DMS79 treated with DMSO at 0.1 percent for 48 hours (cell line): ENCODE measurements at places on chromosomes 2 and 18.

GRCh38 chr2:181223234-181223633 is 234.0 kb upstream of the ITGA4 start:
- DNase-seq, result no peak

DNA sequence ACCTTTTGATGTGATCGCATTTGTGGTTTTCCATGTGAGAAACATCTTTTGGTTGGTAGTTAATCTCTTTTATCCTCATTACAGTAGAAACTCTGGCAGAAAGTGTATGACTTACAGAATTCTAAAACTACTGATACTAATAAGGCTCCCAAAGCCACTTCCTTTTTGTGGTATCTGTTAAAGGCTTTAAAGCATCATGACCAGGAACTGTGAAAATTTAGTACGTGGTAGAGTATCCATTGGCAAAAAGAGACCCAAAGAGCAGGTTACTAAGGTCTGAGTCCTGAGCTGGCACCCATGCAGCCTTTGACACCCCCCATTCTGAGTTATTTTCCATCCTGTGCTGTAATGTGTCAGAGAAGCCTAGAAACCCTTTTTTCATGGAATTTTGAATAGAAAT is 94.5 kb downstream of the DPP4 start:
- DNase-seq, result no peak

- DNase-seq, result no peak
Observed at GRCh38 chr18:24616653-24617052, 156.2 kb downstream of the HRH4 start.

- DNase-seq, result no peak
Observed at GRCh38 chr2:239535413-239536144, 134.8 kb upstream of the HDAC4 start.

DNA sequence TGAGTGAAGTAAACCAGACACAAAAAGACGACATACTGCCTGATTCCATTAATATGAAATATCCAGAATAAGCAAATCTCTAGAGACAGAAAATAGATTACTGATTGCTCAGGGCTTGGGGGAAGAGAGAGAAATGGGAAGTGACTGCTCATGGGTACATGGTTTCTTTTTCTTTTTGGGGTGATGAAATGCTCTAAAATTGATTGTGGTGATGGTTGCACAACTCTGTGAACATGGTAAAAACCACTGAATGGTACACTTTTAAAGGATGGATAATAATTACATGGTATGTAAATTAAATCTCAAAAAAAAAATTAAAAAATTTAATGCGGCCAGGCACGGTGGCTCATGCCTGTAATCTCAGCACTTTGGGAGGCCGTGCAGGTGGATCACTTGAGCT is 39.3 kb downstream of the RPL31 start:
- no peak for DNase-seq

DNA sequence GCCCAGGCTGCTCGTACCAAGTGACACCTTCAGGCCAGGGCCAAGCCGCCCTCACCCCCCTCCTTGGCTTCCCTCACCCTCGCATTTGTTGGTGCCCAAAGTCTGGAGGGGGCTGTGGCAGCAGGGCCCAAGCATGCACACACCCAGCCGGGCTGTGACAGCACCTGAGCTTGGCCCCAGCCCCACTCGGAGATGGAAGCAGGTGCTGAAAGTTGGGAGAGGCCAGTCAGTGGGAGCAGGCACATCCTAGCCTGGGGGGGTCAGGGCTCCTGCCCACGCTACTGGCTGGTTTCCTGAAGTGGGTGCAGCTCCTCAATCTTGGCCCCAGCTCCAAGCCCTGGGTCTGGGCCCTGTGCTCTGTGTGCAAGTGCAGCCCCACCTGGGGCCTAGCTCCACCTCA is 228.0 kb downstream of the RDH14 start:
- DNase-seq, result no peak

DNA sequence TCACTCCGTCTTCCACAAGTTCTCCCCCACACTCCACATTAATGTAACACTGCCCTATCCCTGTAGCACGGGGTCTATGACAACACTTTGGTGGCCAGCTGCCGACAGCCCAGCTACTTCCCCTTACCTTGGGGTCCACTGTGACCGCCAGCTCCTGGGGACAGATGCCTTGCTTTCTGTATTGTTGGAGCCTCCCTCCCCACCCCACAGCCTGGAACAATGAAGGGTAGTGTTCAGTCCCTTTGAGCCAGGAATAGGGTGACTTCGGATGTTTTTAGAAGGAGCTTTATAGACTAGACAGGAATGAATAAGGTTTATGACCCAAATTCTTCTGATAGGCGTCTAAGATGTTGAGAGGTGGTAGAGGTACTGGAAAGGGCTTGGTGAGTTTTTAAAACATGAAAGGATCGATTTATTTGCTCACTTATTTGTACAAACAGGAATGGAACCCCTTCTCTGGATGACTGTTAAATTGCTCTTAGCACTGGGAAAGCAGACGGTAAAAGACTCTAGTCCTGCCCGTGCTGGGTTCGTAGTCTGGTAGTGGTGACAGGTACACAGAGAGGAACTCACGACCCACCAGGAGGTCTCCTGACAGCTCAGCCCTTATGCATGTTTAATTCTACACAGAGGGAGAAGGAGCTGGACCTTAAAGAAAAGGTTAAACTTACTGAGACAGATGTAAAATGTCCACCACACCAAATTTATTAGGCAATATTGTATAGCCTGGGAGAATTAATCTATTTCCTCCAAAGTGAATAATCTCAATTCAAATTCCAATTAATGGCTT is 90.9 kb downstream of the MYCN start:
- peak; percentile 62 for DNase-seq

DNA sequence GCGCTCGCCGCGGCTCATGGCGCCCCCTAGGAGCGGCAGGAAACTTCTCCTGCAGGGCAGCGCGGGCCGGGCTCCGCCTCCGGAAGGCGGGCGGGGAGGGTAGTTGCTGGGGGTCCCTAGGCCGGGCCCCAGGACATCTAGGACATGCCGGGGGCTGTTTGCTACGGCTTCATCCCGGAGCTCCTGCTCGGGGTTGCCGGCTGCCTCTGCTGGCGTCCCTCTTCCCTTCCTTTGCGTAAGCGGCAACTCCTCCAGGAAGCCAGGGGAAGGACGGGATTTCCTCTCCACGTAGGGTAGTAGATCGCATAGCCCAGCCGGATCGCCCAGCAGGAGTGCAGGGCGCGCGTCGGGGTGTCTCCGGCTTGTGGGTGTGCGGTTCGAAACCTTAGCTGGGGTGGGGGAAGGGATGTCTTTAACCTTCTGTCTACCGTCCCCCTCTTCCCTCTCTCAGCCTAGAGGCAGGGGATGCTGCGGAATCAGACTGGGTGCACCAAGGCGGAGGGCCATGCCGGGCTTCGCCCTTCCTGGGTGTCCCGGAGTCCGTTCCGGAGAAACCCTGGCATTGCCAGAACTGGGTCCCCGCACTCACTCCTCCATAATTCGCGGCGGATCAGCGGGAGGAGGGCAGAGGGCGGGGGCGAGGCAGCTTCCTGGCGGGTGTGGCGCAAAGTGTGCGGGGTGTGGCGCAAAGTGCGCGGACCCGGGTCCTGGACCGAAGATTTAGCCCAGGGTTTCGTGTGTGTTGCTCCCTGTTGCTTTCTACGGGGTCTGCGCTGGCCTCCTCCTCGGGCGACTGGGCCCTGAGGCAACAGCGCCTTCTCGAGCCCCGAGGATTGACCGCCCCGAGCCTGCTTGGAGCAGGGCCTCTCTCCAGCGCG is 12.2 kb upstream of the SKOR2 start:
- no peak for DNase-seq

- no peak for DNase-seq
Observed at GRCh38 chr18:22334567-22334966, 83.1 kb downstream of the CTAGE1 start.

DNA sequence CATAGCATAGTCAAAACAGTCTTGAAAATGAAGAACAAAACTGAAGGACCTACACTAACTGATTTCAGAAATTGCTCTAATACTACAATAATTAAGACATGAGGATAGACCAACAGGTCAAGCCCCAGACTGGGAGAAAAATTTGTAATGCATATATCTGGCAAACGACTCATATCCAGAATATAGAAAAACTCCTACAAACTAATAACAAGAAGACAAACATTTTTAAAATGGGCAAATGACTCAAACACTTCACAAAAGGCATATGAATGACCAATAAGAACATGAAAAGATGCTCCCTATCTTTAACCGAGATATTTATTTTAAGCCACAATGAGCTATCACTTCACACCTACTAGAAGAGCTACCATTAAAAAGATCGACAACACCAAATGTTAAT is 14.2 kb downstream of the TGFBRAP1 start:
- DNase-seq, result no peak

- DNase-seq, result no peak
Observed at GRCh38 chr2:27323596-27324285, 844 bp upstream of the MPV17 start.

DNA sequence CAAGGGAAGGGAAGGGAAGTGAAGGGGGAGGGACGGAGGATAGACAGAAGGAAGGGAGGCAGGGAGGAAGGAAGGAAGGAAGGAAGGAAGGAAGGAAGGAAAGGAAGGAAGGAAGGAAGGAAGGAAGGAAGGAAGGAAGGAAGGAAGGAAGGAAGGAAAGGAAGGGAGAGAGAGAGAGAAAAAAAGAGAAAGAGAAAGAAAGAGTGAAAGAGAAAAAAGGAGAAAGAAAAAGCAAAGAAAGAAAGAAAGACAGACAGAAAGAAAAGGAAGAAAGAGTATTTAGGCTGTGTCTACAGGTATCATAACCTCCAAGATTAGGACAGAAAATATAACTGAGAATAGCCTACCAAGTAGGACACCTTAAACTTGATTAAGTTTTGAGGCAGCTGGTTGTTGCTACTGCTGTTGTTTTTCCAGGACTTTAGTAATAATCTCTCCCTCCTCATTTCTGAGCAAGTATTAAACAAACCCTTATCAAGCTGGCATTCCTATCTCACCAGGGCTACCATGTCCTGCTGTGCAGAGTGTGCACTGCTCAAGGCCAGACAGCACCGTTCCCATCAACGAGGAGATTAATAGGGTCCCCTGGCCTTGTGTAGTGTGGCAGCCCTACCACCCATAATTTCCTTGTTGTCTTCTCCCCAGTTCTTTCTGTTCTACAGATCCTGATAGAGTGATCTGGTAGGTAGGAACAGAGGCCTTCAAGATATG is 90.5 kb upstream of the FHL2 start:
- no peak for DNase-seq

DNA sequence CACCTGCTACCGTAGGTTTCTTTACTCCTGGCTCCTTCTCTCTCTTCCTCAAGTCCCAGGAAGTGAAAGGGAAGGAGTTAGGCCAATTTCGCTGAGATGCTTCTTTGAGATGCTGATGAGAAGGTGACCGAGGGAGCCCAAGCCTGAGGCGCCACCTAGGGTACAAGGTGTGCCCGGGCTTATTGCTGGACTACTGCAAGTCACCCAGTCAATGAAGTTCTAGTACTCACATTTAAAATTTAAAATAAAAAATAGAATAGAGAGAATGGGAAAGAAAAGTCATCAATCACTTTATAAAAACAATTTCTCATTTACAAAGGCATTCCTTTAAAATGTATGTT is 45.3 kb downstream of the ACAA2 start:
- DNase-seq, result peak; percentile 42

DNA sequence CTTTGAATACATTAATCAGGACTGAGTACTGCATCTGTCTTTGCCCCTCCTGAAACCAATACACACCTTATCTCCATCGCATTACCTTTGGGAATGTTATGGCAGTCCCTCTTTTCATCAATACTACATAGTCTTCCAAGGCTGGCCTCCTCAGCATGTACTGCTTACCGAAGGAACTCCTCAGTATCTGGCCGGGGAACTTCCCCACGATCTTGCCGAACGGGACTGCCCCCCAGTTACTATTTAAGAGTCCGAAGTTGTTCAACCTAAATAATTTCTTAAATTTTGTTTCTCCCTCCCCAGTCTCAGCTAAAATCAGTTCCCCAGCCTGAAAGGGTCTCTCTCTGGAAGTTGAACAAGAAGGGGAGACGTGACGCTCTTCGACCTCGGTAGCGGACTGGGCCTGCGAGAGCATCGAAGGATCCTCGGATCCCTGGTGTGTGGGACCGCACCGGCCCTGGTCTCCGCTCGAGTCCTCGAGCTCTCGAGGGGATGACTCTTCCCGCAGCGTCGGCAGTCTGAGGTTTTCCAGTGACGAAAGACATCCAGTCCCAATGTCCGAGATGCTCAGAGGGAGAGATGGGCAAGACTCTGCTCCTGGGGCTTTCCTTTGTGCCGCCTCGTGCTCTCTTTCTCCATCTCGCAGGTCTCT is 489 bp downstream of the TRMT61B start:
- DNase-seq, result no peak

- DNase-seq, result no peak
Observed at GRCh38 chr2:78035804-78036203, 513.6 kb upstream of the LRRTM4 start.

GRCh38 chr2:40450066-40450795 is 1.7 kb downstream of the SLC8A1 start:
- peak; percentile 71 for DNase-seq

- no peak for DNase-seq
Observed at GRCh38 chr2:194842871-194843270, 814.2 kb upstream of the SLC39A10 start.

GRCh38 chr2:85921659-85922058 is 32.9 kb upstream of the ST3GAL5 start:
- no peak for DNase-seq

DNA sequence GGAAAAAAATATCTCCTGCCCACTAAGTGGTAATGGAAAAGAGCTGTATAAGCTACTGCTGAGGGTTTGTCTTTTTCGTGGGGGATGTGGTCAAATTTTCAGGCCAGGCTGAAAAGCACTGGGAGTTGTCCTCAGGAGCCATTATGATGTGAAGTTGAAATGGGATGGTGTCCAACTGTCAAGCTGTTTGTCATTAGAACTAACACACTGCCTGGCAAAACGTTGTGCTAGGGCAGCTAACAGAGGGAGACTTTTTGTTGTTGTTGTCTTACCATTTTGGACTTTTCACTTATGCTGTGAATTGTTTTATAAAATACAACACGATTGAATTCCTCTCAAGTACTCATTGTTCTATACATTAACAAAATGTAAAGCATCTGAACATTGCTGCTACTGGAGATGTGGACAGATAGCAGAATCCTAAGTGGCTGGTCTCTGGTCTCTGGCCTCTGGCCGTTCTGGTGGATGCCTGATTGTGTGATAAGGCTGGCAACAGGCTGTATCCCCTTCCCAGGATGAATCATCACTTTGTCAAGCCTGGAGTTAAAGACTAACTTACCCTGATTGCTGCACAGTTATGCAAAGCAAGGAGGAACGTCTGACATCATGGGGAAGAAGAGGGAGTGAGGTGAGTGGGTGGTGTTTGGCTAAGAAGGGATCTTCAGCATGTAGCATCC is 2.3 kb downstream of the MYO1B start:
- no peak for DNase-seq

DNA sequence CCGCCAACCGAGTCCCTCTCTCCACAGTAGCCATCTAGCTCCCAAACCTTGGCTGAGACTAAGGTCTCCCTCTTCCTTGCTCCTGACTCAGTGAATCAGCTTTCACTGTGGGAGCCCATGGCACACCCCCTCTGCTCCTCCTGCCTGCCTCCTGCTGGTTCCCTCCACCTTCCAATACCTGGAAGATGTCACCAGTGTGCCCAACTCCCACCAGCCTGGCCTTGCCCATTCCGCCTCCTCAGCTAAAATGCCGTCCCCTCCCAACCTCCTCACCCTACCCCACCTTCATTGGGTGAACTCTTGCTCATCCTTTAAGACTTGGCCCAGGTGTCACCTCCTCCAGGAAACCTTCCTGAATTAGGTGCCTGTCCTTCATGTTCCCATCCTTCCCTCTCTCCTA is 129.9 kb upstream of the SMAD2 start:
- DNase-seq, result no peak
